ENCODE measurements at places on chromosomes 2 and 18.

GRCh38 chr18:36333414-36333813, 35.9 kb downstream of the FHOD3 start:
- peak; percentile 31 for DNase-seq

GRCh38 chr2:167842047-167842446, 405.3 kb downstream of the STK39 start:
- DNase-seq = no peak

GRCh38 chr18:58541789-58542425, 87.0 kb downstream of the ALPK2 start:
- peak; percentile 88 for DNase-seq

DNA sequence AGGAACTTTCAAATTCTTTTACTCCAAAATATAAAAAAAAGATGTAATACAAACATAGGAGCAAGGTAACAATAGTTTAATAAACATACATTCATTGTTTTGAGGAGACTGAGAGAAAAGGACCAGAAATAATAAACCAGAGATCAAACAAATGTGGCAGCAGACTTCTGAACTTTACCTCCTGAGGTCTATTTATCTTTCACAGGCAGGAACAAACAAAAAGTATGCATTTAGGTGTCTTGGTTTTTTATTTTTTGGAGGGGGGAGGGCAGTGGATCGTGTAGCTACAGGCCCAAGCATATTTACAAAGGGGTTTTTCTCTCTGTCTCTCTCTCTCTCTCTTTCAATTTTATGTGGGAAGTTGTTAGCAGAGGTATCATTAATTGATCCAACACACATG, 5.6 kb downstream of the PPP4R1 start:
- no peak for DNase-seq

- DNase-seq = no peak
These were observed 3.3 kb downstream of the RDH14 start for GRCh38 chr2:18557121-18557520.

DNA sequence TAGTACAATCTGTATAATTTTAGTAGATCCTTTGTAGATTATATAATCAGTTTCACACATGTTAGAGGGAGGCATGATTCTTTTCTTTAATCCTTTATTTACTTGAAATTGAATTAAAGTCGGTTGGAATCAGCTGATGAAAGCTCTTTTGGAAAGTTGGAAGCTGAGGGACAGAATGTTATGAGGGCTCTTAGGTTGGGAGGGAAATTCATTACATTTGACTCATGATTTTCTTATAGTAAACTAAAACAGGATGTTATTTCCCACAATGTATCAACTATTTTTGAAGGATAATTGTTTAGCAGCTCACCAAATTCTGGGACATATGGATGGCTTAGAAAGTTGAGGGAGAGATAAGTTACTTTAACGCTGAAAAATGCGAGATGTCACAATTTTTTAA, 52.7 kb upstream of the TMEFF2 start:
- no peak for DNase-seq

- DNase-seq = no peak
These were observed 64.4 kb downstream of the ACTR2 start for GRCh38 chr2:65292106-65292400.

GRCh38 chr2:26537826-26538475, 60.0 kb upstream of the OTOF start:
- no peak for DNase-seq

DNA sequence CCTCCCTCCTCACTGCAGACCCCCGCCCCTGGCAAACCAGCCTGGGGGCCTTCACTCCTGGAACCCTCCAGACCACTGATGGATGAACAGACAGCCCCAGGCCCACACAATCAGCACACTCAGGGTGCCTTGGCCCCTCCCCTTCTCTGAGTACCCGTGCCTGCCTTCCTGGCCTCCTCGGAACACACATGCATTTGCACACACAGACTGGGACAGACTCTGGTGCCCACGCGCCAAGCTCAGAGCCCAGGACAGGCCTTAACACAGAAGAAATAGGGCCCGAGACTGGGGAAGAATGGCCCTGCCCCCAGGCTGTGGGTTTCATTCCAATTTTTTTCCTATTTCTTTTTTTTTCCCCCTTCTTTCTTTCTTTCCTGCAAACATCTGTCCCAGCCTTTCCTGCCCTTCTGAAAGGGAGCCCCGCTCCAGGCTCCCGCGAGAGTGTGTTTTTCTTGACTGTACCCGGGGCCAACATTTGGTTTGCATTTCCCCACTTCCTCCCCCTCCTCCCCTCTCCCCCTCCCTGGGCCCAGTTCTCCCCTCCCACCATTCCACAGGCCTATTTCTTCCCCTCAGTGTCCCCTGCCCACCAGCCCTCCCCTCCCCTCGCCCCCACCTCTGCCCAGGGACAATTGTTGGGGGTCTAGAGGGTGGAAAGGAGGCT, 618 bp upstream of the TNS1 start:
- no peak for DNase-seq

DNA sequence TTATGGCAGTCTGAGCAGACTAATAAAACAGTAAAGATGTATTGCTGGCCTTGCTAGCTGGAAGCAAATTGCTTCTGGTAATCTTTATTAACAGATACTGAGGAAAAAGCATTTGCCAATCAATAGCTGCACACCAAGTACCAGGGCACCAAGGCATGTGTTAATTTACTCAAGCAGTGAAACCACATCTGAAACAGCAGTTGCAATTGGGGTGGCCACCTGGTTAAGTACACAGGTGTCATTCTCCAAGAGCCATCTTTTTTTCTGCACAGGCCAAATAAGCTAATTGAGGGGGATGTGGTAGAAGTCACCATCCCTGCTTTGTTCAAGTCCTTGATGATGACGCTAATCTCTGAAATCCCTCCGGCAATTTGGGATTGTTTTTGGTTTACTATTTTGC, 8.6 kb upstream of the SEH1L start:
- DNase-seq = no peak

DNA sequence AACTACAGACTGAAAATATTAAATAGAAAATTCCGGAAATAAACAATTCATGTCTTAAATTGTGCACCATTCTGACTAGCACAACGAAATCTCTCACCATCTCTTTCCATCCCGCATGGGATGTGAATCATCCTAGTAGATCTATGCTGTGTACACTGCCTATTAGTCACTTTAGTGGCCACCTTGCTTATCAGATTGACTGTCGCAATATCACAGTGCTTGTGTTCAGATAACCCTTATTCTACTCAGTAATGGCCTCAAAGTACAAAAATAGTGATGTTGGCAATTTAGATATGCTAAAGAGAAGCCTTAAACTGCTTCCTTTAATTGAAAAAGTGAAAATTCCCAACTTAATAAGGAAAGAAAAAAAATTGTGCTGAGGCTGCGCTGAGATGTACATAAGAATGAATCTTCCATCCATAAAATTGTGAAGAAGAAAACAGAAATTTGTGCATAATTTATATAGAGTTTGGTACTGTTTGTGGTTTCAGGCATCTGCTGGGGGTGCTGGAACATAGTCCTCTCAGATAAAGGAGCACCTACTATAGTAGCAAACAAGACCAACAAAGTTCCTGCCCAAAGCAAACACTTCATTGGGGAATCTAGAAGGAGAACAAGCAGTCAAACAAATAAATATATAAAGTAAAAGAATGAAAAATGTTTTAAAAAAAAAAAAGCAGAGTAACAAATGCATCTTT, 12.0 kb downstream of the PSMD1 start:
- DNase-seq = no peak
